ENCODE measurements at places on chromosomes 2 and 18. TPM values are rescaled to one million over a fixed set of nuclear protein-coding genes. Genes with fewer than 3 reads are reported as not detected.

The ARHGEF4 gene
- 35.3 TPM for total RNA-seq

The BIN1 gene
- total RNA-seq: 43.7 TPM

The C2orf92 gene
- total RNA-seq: 15.7 TPM

The CLEC4F gene
- not detected for total RNA-seq

The KCNK3 gene
- 6.3 TPM for total RNA-seq

The ESPNL gene
- total RNA-seq: 0.09 TPM

The NEDD4L gene
- total RNA-seq: 160 TPM

The LRRTM4 gene
- 66.0 TPM for total RNA-seq

The WDCP gene
- 18.0 TPM for total RNA-seq

The MPPE1 gene
- total RNA-seq: 21.6 TPM

The DHRS9 gene
- 0.64 TPM for total RNA-seq

The CCDC85A gene
- 25.3 TPM for total RNA-seq

The PCARE gene
- total RNA-seq: 1.5 TPM

The PAIP2B gene
- total RNA-seq: 17.3 TPM

The GAL3ST2 gene
- 0.45 TPM for total RNA-seq

The ANKRD30BL gene
- 33.8 TPM for total RNA-seq

The ALPP gene
- not detected for total RNA-seq

The LNPK gene
- total RNA-seq: 54.4 TPM

The FLACC1 gene
- 3.7 TPM for total RNA-seq

The PROM2 gene
- total RNA-seq: 3.0 TPM

The EVA1A gene
- 0.36 TPM for total RNA-seq

The RNF152 gene
- 80.7 TPM for total RNA-seq

The CPO gene
- not detected for total RNA-seq

The TSN gene
- total RNA-seq: 51.4 TPM

The PPP1R1C gene
- total RNA-seq: 3.1 TPM

The PGAP1 gene
- 136 TPM for total RNA-seq

The CNGA3 gene
- total RNA-seq: 3.0 TPM

The RAPGEF4 gene
- 45.1 TPM for total RNA-seq

The UGT1A6 gene
- total RNA-seq: not detected

The ANKRD29 gene
- 9.5 TPM for total RNA-seq

The STEAP3 gene
- total RNA-seq: 1.4 TPM

The ADAM23 gene
- total RNA-seq: 29.3 TPM

The DOK6 gene
- total RNA-seq: 39.6 TPM

The EGR4 gene
- total RNA-seq: 0.09 TPM

The MALT1 gene
- total RNA-seq: 31.1 TPM

The ACSL3 gene
- total RNA-seq: 121 TPM

The MAP3K19 gene
- total RNA-seq: 3.1 TPM

The ANKRD44 gene
- total RNA-seq: 84.9 TPM

The CROCC2 gene
- total RNA-seq: not detected

The SNORC gene
- 4.2 TPM for total RNA-seq

The ASB18 gene
- 0.45 TPM for total RNA-seq

The CBLN2 gene
- 42.6 TPM for total RNA-seq

The EVX2 gene
- total RNA-seq: 0.73 TPM

The HOXD12 gene
- total RNA-seq: not detected

The IL36RN gene
- not detected for total RNA-seq

The ASNSD1 gene
- total RNA-seq: 63.5 TPM

The PID1 gene
- total RNA-seq: 25.0 TPM

The EML4 gene
- 48.5 TPM for total RNA-seq

The ZC3H15 gene
- 69.9 TPM for total RNA-seq

The UGT1A3 gene
- total RNA-seq: not detected

The ARHGAP15 gene
- total RNA-seq: 2.9 TPM

The UGT1A8 gene
- total RNA-seq: not detected

The FBXO36 gene
- 8.1 TPM for total RNA-seq
